ENCODE measurements at places on chromosomes 11 and 22.

- DNase-seq, result no peak
Observed at GRCh38 chr11:127649071-127649470, 648.5 kb upstream of the KIRREL3 start.

GRCh38 chr22:39526736-39527171, 5.8 kb downstream of the RPS19BP1 start:
- DNase-seq, result no peak

- DNase-seq, result peak; percentile 69
Observed at GRCh38 chr11:33857933-33858371, 33.9 kb downstream of the LMO2 start.

GRCh38 chr11:128660947-128661346, 32.9 kb upstream of the FLI1 start:
- no peak for DNase-seq

DNA sequence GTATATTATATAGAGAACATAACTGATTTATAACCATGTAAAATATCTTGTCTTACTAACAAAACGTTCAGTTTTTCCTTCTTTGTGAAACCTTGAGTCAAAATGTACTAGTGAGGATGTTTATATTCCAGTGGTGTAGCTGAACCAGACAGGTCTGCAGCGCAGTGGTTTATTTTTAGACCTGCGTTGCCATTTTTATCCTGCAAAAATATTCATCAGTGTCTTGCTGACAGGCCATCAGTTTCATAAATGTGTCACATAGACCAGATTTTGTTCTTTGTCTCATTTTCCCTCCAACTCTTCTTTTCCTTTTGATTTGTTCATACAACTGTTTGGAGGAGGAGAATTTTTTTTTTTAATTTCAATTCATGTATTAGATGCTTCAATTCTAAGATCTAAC, 43.1 kb downstream of the HSD17B12 start:
- DNase-seq, result no peak
